Gastrocnemius medialis (tissue), 4 donors: ENCODE measurements at places on chromosomes 13 and 19. TPM values are rescaled to one million over a fixed set of nuclear protein-coding genes. Genes with fewer than 3 reads are reported as not detected.

GRCh38 chr19:16625163-16625958 lies 2.6 kb downstream of the MED26 start:
- H3K27ac ChIP-seq: peak overlapping the region; percentile 99
- H3K4me1 ChIP-seq: peaks cover 51% of the 10 kb centered on the region
- H3K27me3 ChIP-seq: no peaks in the 10 kb centered on the region
- peaks cover 4% of the 10 kb centered on the region for H3K36me3 ChIP-seq
- DNase-seq: no peak

DNA sequence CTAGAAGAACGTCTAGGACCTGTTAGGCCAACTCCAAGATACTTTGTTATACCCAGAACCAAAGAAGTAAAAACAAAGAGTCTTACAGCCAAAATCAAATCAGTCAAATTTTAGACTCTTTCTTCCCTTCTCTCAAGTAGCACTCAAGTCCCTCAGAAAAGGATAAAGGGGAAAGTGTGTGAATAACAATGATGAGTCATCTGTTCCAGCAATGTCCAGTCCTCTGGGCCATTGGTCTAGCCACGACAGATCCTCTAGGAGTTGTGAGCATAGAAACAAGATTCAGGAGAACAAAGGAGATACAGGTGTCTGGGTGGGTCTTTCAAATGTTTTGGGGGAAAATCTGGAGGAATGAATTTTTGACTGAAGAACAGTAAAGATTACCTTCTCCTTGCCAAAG lies 36.3 kb downstream of the STOML3 start:
- H3K4me3 ChIP-seq: no peak overlapping the region
- H3K27me3 ChIP-seq: no peaks in the 10 kb centered on the region
- no peaks in the 10 kb centered on the region for H3K4me1 ChIP-seq
- no peak overlapping the region for H3K27ac ChIP-seq

The SIGLEC12 gene
- not detected for total RNA-seq

- H3K36me3 ChIP-seq: no peaks in the 10 kb centered on the region
- H3K4me1 ChIP-seq: no peaks in the 10 kb centered on the region
- no peaks in the 10 kb centered on the region for H3K27me3 ChIP-seq
- H3K27ac ChIP-seq: no peak overlapping the region
- H3K4me3 ChIP-seq: no peak overlapping the region
These were observed 574.2 kb downstream of the TBC1D4 start for GRCh38 chr13:74907788-74908187.

DNA sequence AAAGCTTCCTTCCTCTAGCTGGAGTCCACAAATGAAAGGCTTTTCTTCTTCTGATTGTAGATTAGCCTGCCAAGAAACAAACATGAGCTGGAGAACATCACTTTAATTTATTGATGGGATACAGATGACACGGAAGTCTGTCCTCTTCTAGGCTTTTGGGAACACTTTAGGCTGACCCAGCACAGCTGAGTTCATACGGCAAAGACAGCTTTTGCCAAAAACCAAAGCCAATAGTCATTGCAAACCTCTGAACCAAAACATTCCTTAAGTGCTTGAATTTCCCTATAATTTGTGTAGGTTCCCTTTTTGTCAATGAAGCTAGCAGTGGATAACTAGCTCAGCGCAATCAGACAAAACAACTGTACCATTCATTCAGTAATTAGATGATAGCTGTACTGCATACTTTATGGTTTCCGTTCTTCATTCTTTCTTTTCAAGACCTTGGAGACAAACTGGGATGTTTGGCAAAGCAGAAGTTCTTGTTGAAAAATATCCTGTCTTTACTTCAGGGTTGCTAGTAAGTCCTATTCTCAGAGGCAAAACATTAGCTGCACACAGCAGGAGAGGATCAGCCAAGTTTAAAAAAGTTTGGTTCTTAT lies 95.7 kb upstream of the SPRY2 start:
- H3K27me3 ChIP-seq: no peaks in the 10 kb centered on the region
- H3K36me3 ChIP-seq: no peaks in the 10 kb centered on the region
- H3K4me1 ChIP-seq: no peaks in the 10 kb centered on the region
- H3K4me3 ChIP-seq: no peak overlapping the region
- peak; percentile 14 for DNase-seq

DNA sequence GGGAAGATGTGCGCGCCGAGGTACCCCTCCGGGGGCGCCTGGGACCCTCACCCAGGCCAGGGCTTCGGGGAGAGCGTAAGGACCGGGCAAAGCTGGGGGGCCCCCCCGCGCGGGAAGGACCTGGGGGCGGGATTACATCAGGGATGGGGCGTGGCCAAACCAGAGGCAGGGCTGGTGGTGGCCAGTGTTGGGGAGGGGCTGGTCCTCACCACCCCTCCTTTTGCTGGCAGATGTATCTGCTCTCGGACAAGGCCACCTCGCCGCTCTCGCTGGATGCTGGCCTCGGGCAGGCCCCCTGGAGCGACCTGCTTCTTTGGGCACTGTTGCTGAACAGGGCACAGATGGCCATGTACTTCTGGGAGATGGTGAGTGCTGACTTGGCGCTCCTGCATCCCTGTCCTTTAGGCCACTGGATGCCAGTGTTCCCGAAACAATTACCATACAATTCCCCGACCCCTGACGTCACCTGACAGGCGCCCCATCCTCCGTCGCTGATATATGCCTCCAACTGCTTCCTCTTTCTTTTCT lies 25.3 kb downstream of the TRPM4 start:
- no peaks in the 10 kb centered on the region for H3K4me1 ChIP-seq
- H3K36me3 ChIP-seq: peaks cover 44% of the 10 kb centered on the region
- no peak for DNase-seq
- no peak overlapping the region for H3K27ac ChIP-seq

DNA sequence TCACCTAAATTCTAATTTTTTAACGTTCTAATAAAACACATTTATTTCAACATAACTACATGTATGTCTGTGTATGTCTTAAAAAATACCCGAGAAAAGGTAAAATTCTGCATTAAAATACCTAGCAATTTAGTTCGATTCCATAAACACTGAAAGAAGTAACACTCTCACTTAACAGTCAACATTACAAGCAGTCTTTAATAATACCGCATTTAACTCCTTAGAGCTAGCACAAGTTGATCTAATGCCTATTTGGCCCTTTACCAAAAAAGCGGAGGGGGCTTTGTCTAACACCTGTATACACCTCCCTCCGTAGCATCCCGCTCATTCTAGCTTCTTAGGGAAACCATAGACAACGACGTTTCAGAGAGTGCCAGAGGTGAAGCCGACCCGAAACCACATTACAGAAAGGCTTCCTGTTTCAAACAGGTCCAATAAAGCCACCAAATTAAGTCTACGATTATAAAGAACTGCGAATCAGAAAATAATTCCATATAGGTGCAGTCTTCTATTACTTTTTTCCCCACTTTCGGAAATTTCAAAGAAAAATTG lies 1.2 kb downstream of the SPART start:
- H3K27ac ChIP-seq: peak overlapping the region; percentile 90
- H3K27me3 ChIP-seq: no peaks in the 10 kb centered on the region
- peaks cover 21% of the 10 kb centered on the region for H3K4me1 ChIP-seq
- no peak for DNase-seq
- no peaks in the 10 kb centered on the region for H3K36me3 ChIP-seq
- H3K4me3 ChIP-seq: peak overlapping the region; percentile 76

- no peak for DNase-seq
- H3K36me3 ChIP-seq: no peaks in the 10 kb centered on the region
- no peak overlapping the region for H3K4me3 ChIP-seq
- H3K27me3 ChIP-seq: no peaks in the 10 kb centered on the region
- peaks cover 14% of the 10 kb centered on the region for H3K4me1 ChIP-seq
These were observed 5.0 kb downstream of the RPL36 start for GRCh38 chr19:5694956-5695648.

DNA sequence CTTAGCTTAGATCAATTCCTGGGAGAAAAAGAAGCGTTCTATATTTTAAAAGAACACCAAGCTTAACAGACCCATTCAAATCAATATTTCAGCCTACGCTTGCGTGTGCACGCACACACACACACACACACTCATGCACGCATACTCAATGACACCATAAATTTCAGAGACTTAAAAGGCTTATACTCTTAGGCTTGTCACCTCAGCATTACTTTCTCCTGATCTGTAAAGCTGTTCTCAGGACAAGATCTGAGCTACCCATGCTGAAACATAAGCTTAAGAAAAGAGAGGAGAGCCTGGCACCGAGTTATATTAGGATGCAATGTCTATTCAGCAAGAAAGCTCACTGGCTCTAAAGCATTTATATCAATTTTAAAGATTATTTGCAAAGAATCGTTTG lies 368.5 kb downstream of the FGF14 start:
- H3K36me3 ChIP-seq: no peaks in the 10 kb centered on the region
- no peaks in the 10 kb centered on the region for H3K27me3 ChIP-seq
- DNase-seq: no peak
- no peak overlapping the region for H3K4me3 ChIP-seq
- H3K4me1 ChIP-seq: peaks cover 5% of the 10 kb centered on the region
